Caki2 (cell line): ENCODE measurements at places on chromosomes 6 and 20.

DNA sequence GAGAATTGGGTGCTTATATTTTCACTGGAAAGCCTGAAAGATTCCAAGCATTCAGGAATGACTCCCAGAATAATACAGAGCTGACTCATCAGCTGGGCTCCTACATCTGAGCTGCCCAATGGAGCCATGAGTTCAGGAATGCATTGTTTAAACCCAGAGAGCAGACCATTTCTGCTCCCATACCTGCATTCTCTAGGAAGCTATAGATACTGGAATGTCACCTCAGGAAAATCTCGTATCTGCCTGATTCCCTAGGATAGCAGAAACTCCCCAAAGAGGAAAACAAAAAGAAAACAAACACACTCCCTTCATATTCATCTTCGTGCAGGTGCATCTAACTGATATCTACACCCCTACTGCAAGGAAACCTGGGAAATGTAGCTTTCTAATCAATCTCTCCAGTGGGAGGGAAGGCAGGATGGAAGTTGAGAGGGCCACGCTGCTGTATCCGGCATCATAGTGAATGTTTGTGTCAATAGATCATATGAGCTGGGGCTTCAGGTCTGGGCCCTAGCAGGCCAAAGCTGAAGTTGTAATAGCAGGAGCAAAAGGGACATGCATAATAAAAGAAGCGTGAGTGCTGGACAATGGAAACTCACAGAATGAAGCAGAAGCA is 8.2 kb upstream of the SLC2A12 start:
- DNase-seq, result peak; percentile 63

DNA sequence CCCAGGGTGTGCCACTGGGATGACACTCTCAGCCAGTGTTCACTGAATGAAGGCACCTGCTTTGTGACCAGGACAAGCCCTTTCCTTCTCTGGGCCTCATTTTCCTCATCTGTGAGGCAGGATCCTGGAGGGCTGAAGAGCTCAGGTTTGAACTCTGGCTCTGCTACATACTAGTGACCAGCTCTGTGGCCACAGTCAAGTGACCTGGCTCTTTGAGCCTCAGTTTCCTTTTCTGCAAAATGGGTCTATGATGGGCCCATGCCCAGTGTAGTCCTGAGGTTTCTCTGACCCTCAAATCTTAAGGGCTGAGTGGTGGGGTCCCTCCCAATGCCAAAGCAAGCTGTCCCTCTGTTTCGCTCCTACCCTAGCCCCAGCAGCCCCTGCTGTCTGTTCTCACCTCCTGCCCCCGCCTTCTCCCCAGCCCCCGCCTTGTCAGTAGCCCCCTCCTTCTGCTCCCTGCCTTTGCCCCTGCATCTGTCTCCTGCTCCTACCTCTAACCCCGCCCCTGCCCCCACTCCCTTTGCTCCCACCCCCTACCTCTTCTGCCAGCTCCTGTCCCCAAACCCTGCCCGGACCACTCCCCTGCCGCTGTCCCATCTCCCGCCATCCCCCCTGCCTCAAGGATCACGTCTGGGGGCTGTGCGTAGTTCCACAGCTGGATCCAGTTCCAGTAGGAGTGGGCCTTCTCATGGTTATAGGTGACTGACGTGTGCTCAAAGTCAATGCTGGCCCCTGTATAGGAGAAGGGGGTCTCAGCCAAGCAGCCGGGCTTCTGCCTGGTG is 17.0 kb downstream of the SUN5 start:
- no peak for DNase-seq

DNA sequence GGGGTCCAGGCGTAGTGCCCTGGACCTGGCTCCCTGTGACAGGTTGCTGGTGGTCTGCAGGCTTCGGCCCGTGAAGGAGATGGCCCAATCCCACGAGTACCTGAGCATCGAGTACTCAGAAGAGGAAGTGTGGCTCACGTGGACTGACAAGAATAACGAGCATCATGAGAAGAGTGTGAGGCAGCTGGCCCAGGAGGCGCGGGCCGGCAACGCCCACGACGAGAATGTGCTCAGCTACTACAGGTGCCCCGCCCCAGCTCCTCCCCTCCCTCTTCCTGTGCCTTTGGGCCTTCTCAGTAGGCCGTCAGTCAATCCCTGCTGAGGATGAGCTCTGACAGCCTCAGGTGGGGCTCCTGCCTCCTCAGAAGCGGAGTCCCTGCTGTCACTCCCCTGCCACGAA is 42.6 kb downstream of the UQCC2 start:
- peak; percentile 66 for DNase-seq

- DNase-seq, result peak; percentile 83
These were observed 143.0 kb downstream of the SAMD5 start for GRCh38 chr6:147651249-147652063.

GRCh38 chr20:43536817-43537440 is 21.9 kb upstream of the SGK2 start:
- peak; percentile 58 for DNase-seq

DNA sequence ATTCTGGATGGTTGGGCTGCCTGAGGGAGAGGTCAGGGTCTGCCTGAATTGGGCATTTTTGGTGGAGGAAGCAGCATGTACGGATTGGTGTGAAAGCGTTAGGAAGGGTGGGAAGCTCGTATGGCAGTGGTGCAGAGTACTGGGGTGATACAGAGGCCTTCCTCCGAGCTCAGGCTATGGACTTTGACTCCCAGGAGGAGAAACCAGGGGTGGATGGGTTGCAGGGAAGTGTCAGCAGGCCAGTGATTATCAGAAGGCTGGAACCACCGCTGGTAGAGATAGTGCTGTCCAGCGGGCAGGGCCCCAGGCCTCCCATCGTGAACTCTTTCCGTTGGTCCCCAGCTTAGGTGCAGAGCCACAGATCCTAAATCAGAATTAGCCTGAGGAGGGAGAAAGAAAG is 5.3 kb downstream of the WFDC5 start:
- no peak for DNase-seq

GRCh38 chr20:5835871-5836270 is 85.7 kb downstream of the SHLD1 start:
- no peak for DNase-seq

DNA sequence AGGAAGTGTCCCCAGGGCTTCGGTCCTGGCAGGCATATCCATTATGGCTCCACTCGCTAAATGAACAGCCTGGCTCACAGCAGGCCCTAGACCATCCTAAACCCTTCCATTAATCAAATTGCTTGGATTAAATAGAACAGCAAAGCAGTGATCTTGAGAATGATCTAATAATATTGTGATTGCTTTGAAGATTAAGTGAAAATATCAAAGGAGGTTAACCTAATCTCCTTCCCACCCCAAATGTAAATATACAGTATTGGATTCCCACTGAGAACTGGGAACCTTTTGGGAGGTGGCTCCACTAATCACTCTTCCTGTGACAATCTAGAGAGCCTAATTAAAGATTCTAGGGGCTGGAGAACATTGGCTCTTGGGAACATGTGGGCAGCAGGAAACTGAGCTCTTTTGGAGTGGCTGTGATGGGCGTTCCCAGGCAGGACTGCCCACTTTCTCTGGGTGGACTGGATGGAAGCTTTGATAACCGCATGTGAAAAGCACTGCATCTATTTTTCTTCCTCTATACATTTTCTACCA is 68.3 kb upstream of the FRMD1 start:
- no peak for DNase-seq

GRCh38 chr6:160360955-160361354 is 12.8 kb downstream of the SLC22A3 start:
- DNase-seq, result no peak

DNA sequence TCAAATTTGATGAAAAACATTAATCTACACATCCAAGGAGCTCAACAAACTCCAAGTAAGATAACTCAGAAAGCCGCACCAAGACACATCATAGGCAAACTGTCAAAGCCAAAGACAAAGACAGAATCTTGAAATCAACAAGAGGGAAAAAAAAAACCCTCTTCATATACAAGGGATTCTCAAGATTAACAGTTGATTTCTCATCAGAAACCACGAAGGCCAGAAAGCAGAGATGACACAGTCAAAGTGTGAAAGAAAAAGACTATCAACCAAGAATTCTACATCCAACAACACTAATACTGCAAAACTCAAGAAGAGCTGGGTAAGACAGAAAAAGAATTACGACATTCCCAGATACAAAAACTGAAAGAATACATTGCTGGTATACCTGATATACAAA is 73.8 kb downstream of the CDK19 start:
- no peak for DNase-seq

- no peak for DNase-seq
These were observed 617.0 kb upstream of the ARID1B start for GRCh38 chr6:156160007-156160794.
